ENCODE measurements at places on chromosomes 13 and 19.

- DNase-seq = peak; percentile 85
Observed at GRCh38 chr19:49145573-49146407, 9.4 kb downstream of the HRC start.

DNA sequence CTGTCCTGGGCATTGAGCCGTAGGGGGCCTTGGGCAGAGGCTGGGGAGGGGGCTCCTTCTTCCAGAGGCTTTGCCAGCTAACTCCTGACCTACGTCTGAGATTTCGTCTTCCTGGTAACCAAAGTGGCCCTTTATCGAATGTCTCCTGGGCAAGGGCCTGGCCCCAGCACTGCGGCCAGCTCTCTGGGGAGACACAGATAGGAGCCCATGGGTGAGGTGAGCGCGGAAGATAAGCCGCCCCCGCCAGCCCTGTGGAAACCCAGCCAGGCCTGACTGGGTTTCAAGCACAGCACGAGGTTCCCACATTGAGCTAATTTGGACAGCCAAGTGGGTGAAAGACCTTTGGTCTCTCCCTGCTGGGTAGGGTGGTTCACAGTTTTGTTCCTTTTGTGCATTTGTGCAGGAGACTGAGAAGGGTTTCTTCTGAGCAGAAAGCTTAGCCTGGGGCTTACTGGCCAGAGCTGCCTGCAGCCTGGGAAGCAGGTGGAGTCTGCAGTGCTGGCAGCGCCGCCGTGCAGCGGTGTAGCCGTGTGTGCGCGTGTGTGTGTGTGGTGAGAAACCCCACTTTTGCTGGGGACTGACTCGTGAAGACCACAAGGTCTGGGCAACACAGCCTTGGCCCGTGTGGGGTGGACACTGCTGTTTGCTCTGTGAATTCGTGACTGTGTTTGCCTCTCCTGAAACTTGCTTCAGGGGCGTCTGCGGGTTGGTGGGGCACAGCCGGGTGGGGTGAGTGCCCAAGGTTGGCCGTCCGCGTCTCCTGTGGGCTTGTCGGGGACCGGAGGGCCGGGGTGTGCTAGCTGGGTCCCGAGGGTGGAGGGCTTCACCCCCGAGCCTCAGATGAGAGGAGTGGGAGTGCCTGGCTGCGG, 2.5 kb downstream of the BSG start:
- no peak for DNase-seq

DNA sequence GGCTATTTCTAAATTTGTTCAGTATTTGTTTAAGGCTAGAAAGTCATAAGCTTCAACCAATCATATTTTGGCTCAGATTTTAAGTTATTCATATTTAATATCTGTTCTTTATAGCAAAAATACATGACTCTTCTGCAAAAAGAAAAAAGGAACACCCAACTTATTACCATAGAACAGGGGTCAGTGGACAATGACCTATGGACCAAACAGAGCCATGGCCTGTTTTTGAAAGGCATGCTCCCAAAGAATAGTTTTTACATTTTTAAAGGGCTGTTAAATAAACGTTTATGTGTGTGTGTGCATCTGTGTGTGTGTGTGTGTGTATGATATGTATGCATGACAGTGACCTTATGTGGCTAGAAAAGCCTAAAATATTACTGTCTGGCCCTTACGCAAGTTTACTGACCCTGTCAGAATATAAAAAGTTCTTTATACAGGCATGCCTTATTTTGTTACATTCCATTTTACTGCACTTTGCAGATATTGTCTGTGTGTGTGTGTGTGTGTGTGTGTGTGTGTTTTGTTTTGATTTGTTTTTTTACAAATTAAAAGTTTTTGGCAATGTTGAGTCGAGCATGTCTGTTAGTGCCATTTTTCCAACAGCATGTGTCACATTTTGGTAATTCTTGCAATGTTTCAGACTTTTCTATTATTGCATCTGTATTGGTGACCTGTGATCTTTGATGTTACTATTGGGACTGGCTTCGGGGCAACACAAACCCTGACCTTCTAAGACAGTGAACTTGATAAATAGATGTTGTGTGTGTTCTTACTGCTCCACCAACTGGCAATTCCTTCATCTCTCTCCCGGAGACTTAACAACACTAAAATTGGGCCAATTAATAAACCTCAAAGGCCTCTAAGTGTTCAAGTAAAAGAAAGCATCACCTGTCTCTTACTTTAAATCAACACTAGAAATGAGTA, 22.0 kb downstream of the KLF12 start:
- no peak for DNase-seq

DNA sequence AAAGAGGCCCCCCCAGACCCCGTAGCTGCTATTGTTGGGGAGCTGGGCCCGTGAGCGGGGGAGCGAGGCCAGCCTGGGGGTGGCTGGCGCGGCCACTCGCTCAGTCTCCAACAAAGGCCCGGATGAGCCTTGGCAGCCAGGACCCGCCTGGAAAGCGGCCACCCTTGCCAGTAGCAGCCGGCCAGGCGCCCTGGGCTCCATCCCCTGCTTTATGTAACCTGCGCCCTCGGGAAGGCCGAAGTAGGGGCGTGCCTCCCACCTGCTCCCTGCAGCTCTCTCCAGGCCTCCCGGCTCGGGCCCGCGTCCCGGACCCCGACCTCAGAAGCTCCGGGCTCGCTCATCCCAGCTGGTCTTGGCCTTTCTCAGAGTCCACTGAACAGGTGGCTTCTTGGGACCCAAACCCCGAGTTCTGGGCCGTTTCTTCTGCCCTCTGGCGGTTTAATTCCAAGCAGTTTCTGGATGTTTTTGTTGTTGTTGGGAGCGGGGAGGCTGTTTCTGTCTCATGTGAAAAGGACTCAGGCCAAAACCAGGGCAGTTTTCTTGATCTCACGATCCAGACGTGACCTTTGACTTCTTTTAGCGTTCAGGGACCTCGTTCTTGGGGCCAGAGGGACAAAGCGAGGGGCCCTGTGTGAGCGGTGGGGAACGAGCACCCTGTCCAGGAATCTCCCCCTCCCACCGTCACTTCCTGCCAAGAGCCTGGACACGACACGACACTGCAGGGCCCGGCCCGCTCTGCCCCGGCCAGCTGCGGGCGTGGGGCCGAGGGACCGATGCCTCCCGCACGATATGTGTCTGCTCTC, 1.2 kb downstream of the CDC34 start:
- peak; percentile 58 for DNase-seq

- no peak for DNase-seq
Observed at GRCh38 chr13:40981361-40981760, 37.8 kb downstream of the ELF1 start.

DNA sequence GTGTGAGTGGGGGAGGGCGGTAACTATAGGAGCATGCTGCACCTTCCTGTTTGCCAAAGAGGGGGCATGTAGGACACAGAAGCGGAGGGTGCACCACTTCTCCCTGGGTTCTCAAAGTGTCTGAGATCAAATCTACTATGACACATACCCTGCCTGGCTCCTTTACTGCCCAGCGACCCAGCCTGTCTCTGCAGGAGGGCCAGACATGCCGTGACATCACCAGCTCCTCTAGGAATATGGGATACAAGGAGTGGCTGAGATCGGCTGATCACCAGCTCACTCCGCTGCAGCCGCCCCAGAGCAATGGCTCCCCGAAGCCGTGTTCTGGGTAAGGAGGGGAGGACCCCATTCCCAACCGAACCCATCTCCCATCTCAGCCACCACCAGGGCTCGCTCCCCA, 16.4 kb upstream of the IGFL1 start:
- no peak for DNase-seq

DNA sequence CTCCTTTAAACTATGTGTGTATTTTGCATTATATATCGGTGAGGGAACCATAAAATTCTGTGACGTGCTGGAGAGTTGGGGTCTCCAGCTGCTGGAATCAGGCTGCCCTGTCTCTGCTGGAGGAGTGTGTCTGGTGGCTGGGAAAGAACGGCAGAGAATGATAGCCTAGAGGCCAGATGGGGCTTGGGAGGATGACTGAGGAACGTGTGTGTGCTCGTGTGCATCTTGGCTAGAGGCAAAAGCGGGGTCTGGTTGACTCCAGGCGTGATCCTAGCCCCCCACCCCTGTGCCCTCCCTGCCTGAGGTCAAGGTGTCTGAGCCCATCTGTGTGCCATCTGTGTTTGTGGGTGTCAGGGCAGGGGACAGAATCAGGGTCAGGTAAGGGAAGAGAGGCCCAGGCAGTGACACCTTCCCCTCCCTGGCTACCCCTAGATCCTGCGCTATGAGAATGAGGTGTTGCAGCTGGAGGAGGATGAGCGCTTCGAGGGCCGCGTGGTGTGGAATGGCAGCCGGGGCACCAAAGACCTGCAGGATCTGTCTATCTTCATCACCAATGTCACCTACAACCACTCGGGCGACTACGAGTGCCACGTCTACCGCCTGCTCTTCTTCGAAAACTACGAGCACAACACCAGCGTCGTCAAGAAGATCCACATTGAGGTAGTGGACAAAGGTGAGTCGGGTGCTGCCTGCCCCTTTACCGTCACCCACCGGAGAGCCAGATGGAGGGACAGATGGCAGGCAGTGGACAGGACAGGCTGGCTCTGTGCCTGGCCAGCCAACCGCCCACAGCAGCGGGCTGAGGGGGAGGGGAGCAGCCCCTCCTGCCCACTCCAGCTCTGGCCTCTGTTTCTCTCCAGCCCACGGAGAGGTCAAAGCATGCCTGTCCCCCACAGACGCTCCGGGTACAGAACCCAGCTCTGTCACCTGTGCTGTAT, 3.1 kb downstream of the SCN1B start:
- no peak for DNase-seq
